ENCODE measurements at places on chromosomes 2 and 18.

DNA sequence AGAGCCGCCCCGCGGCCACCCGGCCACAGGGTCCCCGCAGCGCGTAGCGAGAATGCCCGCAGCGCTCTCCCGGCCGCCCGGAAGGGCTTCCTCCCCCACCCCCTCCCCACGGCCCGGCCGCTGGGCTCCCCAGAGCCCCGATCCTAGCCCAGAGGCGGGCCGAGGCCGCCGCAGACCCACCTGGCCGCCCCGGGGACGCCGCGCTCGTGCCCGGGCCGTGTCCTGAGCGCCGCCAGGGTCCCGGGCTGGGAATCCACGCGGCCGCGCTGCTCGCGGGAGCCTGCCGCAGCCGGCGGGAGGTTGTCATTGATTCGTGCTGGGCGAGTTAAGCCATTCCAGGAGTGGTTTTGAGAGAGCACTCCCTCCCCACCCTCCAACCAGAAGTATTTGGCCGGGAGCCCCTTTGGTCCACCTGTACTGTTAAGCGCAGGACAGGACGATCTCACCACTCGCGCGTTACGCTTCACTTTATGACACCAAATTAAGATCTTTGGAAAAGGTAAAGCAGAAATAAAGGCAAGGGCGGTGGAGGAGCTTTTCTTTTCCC, 206.4 kb upstream of the SMAD2 start:
- peak; percentile 31 for DNase-seq

- DNase-seq, result no peak
These were observed 48.0 kb downstream of the ZNF407 start for GRCh38 chr18:74645679-74646078.

DNA sequence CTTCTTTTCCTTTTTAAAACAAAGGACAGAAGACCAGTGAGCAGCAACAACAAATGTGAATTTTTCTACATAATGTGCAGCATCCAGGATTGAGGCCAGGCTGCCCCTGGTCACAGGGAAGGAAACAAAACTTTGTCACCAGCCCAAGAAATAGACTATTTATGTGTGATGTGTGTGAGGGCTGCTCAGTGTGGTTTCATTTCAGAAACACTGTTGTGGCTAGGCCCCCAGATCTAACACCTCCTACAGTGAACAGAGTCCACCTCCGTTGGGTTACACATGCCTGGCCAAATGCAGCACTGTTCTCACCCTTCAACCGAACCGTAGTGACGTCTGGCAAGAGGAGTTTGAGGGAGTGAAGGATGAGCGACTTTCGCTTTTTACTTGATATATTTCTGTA, 146.3 kb upstream of the RIOK3 start:
- DNase-seq, result no peak

GRCh38 chr2:127255146-127255545, 35.0 kb upstream of the CYP27C1 start:
- DNase-seq, result no peak

GRCh38 chr2:197969391-197969893, 165.0 kb downstream of the PLCL1 start:
- DNase-seq, result no peak

GRCh38 chr2:12167525-12168317, 421.3 kb downstream of the LPIN1 start:
- DNase-seq, result no peak

DNA sequence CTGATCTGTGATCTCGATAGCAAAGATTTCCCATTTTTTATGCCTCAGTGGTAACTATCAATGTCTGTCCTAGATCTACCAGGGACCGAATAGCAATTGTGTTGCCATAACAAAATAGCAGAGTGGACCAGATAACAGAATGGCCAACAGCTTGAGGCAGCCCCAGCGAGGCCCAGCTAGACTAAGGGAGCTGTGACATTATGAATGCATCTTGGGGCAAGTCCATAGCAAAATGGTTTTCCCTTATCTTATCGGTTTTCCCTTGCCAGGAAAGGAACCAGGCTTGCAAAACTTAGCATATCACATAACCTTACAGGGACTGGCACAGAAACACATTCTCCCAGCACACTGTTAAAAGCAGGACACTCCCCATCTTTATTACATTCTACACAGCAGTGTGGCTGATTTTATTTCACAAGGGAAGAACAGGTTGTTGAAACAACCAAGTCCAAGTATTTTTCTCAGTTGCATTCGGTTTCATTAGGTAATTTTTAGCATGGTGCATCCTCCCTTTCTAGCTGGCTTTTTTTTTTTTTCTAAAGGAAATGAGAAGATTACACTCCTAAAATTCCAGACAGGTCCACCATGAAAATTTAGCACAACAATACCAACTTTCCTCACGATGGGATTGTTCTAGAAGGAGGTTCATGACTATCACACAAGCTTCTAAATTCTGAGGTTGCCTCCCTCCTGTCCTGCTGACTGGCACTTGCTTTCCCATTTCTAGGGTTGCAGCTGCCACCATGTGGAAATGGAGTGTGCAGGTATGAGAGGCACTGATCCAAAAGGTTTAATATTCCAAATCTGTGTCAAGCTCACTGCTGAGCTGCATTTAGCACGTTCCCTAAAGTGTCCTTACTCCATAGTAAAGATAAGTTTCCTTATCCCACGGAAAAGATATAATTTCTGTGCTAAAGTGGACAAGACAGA, 97.0 kb upstream of the SLC35G4 start:
- no peak for DNase-seq

- DNase-seq, result no peak
These were observed 14.2 kb downstream of the LIMS2 start for GRCh38 chr2:127661072-127661649.

- no peak for DNase-seq
These were observed 24.6 kb downstream of the HS1BP3 start for GRCh38 chr2:20626392-20626697.

DNA sequence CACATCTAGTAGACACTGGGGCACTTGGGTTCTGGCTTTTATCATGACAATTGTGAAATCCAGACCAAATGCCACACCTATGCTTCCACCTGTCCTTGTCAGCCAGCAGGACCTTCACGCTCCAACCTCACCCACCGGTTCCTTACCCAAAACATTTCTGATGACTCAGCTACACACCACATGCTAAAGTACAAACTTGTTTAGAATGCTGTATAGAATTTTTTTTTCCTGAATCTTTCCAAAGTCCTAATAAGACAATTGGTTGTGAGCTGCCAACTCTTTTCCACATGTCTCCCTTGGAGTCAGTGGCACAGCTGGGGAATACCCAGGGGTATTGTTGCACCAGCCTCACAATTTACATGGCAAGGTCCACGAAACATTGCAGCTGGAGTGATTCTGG, 75.5 kb upstream of the LPIN2 start:
- no peak for DNase-seq

- no peak for DNase-seq
These were observed 170.2 kb downstream of the ATAD2B start for GRCh38 chr2:23756593-23757292.

DNA sequence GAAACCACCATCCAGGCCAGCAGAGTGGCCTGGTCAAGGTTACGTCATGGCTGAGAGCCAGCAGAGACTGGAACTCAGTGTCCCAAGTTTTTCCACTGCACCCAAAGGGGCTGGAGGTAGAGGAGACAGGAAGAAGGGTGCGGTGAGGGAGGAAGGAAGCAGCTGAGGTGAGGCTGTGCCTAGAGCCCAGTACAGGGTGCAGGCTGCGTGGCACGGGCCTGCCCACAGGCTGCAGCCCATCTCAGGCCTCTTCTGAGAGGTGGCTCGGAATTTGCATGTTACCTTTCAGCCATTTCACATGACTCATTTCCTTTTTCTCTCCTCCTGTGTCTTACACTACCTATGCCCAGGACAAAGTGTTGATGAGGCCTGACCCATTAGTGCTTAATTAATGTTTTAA, 13.7 kb upstream of the MGAT4A start:
- DNase-seq, result no peak

DNA sequence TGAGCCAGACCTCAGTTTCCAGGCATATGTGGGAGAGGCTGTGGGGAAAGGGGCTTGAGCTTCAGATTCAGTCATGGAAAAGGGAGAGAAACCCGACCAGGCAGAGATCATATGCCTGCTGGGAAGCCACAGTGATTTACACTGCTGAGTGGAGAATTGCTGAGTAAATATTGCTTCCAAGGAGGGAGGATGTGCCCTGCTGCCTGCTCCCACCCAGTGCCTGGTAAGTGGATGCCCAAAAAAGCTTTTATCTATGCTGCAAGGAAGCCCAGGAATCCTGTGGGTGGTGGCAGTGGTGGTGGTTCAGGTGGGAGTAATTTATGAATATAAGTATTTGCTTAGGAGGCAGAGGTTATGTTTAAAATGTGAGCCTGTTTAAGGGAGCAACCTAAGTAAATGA, 39.5 kb downstream of the INO80C start:
- no peak for DNase-seq

GRCh38 chr2:19282305-19282704, 76.1 kb downstream of the OSR1 start:
- DNase-seq, result no peak

- no peak for DNase-seq
These were observed 43.6 kb downstream of the ERBB4 start for GRCh38 chr2:212495046-212495445.

- DNase-seq, result no peak
These were observed 180.4 kb downstream of the TRIB2 start for GRCh38 chr2:12897181-12897580.

DNA sequence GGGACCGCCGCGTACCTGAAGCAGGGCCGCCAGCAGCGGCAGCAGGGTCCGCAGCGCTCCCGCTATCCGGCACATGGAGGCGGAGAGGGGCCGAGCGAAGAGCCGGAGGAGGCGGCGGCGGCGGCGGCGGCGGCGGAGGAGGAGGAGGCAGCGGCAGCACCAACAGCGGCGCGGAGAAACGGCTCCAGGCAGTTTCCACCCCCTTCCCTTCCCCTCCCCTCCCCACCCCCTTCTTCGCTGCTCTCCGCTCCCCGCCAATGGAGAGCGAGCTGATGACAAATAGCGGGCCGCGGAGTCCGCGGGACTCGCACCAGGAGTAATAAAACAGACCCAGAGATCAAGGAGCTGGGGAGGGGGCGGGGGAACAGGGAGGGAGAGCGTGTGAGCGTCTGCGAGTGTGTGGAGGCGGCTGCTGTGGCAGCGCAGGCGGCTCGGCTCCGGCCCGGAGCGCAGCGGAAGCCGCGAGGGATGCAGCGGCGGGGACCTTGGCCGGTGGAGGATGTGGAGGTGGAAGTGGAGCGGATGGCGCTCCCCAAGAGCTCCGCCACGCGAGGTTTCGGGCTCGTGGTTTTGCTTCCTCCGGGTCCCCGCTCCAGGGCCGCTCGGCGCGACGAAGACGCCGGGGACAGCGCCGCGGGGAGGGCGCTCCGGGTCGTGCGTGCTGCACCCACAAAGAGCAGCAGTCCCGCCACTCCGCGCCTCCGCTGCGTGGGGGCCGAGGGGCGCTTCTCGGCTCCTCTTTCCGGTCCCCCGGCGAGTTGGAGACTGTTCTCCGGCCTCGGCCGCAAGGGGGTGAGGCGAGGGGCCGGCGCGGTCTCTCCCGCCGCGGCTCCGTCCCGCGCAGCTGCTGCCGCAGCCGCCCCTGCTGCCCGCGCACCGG, at the start of gene CDH2:
Gene CDH2 (minus strand): TSS at position 183 of the 880 bp plus-strand sequence. CDS start 108 bp downstream, at position 75.
- peak; percentile 10 for DNase-seq

DNA sequence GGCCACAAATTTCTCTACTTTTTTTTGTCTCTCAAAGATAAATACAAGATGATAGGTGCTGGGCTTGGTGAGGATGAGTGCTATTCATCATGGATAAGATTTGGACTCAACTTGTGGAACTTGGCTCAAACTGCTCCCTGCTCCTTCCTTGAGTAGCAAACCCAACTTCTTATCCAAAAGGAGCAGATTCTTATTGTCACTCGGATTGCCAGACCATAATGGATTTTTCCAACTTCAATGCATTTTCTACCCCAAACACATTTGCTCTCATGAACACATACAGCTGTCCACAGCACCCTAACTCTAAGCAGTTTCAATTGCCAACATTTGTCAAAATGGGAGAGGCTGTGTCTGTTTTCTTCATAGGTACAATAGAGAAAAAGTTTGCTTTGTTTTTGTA, 99.5 kb upstream of the APCDD1 start:
- DNase-seq, result no peak

DNA sequence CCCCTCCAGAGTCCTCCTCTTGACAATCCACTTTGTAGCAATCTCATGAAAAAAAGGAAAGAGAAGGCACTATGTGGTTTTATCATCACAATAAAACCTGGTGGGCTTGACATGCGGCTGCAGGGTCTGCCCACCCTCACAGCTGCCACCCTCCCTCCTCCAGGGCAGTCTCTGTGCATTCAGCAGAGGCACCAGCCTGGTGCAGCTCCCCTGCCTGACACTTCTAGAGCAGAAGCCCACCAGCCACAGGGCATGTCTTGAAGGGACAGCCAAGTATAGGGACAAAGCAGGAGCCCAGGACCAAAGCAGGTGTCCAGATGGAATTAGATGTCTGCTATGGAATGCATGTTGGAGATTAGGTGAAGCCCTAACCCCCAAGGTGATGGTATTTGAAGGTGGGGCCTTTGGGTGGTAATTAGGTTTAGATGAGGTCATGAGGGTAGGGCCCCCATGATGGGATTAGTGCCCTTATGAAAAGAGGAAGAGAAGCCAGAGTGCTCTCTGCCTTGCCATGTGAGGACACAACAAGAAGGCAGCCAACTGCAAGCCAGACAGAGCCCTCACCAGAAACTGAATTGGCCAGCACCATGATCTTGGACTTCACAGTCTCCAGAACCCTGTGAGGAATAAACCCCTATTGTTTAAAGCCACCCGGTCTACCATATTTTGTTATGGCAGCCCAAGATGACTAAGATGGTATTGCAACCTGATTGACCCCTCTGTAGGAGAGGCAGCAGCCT, 86.9 kb downstream of the MCFD2 start:
- DNase-seq, result no peak

DNA sequence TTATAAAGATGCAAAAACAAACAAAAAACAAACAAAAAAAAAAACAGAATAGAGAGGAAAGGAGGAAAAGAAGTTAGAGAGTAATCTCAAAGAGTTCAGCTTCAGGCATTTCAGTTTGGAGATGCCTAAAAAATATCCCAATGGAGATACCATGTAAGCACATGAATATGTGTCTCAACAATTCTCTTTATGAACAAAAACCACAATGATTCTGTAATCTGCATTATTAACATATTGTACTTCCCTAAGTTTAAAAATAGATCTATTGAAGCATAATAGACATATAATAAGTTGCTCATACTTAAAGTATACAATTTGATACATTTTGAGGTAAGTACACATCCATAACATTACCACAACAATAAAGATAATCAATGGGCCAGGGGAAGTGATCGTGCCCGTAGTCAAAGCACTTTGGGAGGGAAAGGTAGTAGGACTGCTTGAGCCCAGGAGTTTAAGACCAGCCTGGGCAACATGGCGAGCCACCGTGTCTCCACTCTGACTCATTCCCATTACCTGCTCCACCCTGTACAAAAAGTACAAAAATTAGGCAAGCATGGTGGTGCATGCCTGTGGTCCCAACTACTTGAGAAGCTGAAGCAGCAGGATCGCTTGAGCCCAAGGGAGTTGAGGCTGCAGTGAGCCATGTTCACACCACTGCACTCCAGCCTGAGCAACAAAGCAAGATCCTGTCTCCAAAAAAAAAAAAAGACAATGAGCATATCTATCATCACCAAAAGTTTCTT, 158.9 kb downstream of the ATAD2B start:
- no peak for DNase-seq

- DNase-seq, result no peak
These were observed 133.7 kb upstream of the ZFP36L2 start for GRCh38 chr2:43360137-43360536.
